WTC11 (cell line): ENCODE measurements at places on chromosomes 6 and 20. TPM values are rescaled to one million over a fixed set of nuclear protein-coding genes. Genes with fewer than 3 reads are reported as not detected.

DNA sequence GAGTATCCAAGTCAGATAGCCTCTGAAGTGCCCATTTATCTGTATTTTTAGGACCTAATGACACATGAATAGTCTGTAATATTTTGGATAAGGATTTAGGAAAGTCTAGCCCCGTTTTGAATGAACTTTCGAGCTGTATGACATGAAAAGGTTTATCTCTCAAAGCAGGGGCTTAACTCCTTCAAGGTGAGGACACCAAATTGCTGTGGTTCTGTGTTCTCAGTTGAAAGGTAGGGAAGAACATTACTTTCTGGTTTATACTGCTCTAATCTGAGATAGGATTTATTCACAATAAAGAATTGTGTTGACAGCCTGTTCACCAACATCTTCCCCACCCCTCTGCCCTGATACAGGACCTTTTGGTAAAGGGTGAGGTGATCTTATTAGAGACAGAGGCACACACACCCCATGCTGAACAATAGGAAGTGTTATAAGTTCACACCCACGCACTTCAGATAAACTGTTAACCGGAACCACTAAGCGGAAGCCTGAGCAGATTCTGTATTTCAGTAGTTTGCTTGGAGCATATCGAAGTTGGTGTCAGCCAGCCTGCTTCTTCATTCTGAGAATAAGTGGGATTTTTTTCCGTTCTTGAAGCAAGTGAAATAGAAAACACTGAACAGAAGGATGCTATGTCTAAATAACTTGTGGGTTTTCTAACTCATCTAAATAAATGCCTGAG is 223.3 kb downstream of the TMEM242 start:
- no peak for DNase-seq

PRDM1 gene
- 0.78 to 1.8 TPM (median 1.2 TPM) in 3 replicates for total RNA-seq

LINC00237 gene
- total RNA-seq = 0.78 to 3.1 TPM (median 0.80 TPM) in 3 replicates

MCHR2 gene
- not detected in 3 replicates for total RNA-seq

DNA sequence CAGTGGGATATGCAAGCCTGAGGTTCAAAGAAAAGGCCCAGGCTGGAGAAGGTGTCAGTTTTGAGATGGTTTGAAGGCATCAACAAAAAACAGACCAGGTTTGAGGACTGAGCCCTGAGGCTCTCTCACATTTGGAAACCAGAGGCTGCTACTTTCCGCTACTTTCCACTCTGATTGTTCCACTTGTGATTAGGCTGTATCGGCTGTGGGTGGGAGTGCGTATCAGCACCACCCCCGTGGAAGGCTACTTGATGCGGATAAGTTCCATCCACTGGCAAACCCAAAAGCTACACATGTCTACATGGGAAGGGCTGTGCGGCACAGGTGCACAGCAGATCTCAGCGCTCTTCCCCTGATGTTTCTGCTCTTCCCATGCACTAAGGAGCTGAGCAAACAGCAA is 198.7 kb downstream of the GMPR start:
- DNase-seq = no peak
